Peyer's patch (tissue), 4 donors: ENCODE measurements at places on chromosomes 13 and 19. TPM values are rescaled to one million over a fixed set of nuclear protein-coding genes. Genes with fewer than 3 reads are reported as not detected.

MCF2L gene
- total RNA-seq: 81.4 TPM

DNA sequence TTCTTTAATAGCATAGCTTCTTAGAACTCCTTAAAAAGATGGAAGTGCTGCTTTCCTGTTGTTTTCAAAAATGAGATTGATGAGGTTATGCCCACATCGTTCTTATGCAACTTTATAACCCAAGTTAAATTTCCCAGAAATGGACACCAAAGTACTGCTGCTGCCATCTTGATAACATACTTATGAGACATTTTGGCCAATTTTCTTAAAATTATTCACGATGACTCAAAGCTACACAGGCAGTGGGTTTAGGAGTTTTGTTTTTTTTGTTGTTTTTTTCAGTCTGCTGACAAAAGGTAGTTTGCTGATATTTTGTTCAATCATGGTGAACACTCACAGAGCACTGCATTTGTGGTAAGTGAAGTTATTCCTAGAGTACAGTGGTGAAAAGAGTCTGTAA is 54.9 kb upstream of the RFC3 start:
- no peak for DNase-seq

CEACAM16 gene
- total RNA-seq: not detected

LGALS14 gene
- not detected for total RNA-seq

FUT1 gene
- 1.2 TPM for total RNA-seq
